ENCODE measurements at places on chromosomes 5 and 9.

- H3K4me3 ChIP-seq = no peak overlapping the region
- H3K27me3 ChIP-seq = no peaks in the 10 kb centered on the region
- DNase-seq = no peak
- no peaks in the 10 kb centered on the region for H3K4me1 ChIP-seq
- no peak overlapping the region for H3K27ac ChIP-seq
Observed at GRCh38 chr5:140259500-140259899, 43.4 kb downstream of the PFDN1 start.

- no peak overlapping the region for H3K27ac ChIP-seq
- H3K36me3 ChIP-seq = no peaks in the 10 kb centered on the region
Observed at GRCh38 chr5:137613554-137614265, 114.6 kb upstream of the SPOCK1 start.

DNA sequence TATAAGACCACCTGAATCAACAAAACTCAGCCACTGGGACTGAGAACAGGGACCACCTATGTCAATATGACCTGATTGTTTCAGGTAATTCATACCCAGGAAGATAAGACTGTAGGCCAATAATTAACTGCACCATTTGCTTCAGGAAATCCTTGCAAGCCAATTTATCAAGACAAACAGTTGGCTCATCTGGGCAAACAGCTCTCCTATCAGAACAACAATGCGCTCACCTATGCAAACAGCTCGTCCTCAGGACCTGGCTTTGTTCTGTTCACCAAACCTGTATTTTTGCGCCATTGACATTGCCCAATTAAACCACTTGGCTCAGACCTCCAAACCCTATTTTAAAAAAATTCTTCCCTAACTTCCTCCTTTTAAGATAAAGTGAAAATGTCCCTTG is 92.3 kb upstream of the MARCHF11 start:
- DNase-seq = no peak
- H3K27ac ChIP-seq = no peak overlapping the region
- H3K4me3 ChIP-seq = no peak overlapping the region

DNA sequence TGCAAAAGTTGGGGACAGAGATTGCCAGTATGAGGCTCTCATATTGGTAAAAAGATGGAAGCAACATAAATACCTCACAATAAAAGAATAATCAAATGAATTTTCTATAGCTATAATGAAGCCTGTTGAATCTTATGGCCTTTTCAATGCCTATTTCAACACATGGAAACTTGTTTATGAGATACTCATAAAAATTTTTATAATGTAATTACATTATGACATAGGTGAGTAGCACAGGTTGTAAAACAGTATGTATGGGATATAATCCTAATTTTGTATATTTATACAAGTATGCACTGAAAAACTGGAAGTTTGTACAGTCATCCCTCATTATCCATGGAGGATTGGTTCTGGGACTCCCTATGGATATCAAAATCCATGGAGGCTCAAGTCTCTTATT is 21.2 kb upstream of the SEMA5A start:
- H3K4me1 ChIP-seq = no peaks in the 10 kb centered on the region
- no peak overlapping the region for H3K4me3 ChIP-seq
- no peaks in the 10 kb centered on the region for H3K36me3 ChIP-seq
- DNase-seq = no peak
- no peaks in the 10 kb centered on the region for H3K27me3 ChIP-seq
- H3K27ac ChIP-seq = no peak overlapping the region

All from sigmoid colon (tissue), 7 donors.